ENCODE measurements at places on chromosomes 6 and 20.

DNA sequence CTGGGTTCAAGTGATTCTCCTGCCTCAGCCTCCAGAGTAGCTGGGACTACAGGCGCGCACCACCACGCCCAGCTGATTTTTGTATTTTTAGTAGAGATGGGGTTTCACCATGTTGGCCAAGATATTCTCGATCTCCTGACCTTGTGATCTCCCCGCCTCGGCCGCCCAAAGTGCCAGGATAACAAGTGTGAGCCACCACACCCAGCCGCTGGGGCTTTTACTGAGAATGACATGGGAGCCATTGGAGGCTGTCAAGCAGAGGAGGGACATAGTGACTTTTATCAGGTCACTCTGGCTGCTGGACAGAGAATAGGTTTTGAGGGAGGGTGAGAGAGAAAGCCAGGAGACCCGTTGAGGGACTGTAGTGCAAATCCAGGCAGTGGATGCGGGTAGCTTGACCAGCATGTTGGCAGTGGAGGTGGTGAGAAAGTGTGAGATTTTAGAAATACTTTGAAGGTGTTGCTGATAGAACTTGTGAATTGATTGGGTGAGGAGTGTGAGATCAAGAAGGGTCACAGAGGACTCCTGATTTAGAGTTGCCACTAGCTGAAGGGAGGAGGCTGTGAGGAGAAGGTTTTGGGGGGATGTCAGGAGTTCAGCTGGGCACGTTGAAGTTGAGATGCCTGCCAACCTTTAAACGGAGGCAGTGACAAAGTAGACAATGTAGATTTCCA lies 14.7 kb downstream of the ZNF341 start:
- no peak overlapping the region for H3K4me3 ChIP-seq
- no peaks in the 10 kb centered on the region for H3K27me3 ChIP-seq
- no peaks in the 10 kb centered on the region for H3K4me1 ChIP-seq

DNA sequence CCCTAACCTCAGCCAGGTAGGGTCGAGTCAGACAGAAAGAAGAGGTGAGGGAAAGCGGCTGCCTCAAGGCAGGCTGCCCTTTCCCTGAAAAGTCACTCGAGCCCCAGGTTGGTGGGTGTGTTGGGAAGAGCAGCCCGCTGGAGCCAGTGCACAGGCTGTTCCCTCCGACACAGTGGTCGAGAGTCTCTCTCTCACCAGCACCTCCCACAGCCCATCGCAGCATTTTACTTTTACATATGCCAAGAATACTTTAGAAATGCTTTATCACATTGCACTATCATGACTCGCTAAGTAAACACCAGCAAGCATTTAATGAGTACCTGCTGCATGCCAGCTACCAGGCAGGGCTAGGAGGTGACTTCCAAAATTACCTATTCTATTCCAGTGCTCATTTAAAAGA lies 1.7 kb downstream of the PRPH2 start:
- no peak overlapping the region for H3K27ac ChIP-seq
- H3K4me3 ChIP-seq, result no peak overlapping the region
- no peaks in the 10 kb centered on the region for H3K27me3 ChIP-seq
- H3K4me1 ChIP-seq, result peaks cover under 1% of the 10 kb centered on the region
- DNase-seq, result no peak

GRCh38 chr20:4674672-4675071 lies 47.0 kb upstream of the PRND start:
- no peak for DNase-seq
- no peaks in the 10 kb centered on the region for H3K4me1 ChIP-seq
- H3K27me3 ChIP-seq, result no peaks in the 10 kb centered on the region
- H3K4me3 ChIP-seq, result no peak overlapping the region
- no peak overlapping the region for H3K27ac ChIP-seq
- H3K36me3 ChIP-seq, result no peaks in the 10 kb centered on the region

- H3K36me3 ChIP-seq, result no peaks in the 10 kb centered on the region
- H3K27ac ChIP-seq, result no peak overlapping the region
- no peaks in the 10 kb centered on the region for H3K4me1 ChIP-seq
These were observed 474.1 kb upstream of the BTBD3 start for GRCh38 chr20:11443382-11444119.

DNA sequence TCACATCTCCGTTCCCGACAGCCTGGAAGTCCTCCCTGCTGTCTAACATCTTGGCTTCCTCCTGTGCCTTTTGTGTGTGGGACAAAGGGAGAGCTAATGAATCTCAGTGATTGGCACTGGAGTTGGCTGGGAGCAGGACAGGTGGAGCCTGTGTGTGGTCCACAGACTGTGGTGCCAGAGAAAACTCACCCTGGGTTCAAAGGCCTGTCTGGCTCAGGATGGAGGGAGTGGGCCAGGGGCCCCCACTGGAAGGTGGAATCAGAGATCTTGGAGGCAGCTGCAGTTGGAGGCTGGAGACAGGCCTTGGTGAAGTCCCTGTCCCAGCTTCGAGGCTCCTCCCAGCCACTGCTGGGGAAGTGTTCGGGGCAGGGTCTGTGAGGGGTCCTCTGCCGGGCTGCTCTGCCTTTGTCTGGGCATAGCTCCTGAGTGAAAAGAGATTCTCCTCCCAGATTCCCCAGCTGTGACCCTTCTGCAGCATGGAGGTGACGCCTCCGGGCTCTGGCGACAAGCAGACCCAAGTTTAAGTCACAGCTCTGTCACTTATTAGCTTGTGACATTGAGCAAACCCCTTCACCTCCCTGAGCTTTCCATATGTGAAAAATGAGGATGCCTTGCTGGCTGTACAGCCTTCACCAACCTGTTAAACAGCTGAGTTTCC lies 13.9 kb upstream of the ITPR3 start:
- H3K4me3 ChIP-seq, result no peak overlapping the region
- H3K36me3 ChIP-seq, result no peaks in the 10 kb centered on the region
- no peaks in the 10 kb centered on the region for H3K27me3 ChIP-seq
- DNase-seq, result no peak

GRCh38 chr6:48628316-48628715 lies 517.3 kb upstream of the PTCHD4 start:
- no peaks in the 10 kb centered on the region for H3K4me1 ChIP-seq
- DNase-seq, result no peak
- H3K27me3 ChIP-seq, result no peaks in the 10 kb centered on the region
- H3K4me3 ChIP-seq, result no peak overlapping the region
- H3K36me3 ChIP-seq, result no peaks in the 10 kb centered on the region

GRCh38 chr6:72933233-72933632 lies 292.1 kb downstream of the KHDC1L start:
- no peaks in the 10 kb centered on the region for H3K27me3 ChIP-seq
- H3K4me1 ChIP-seq, result no peaks in the 10 kb centered on the region
- no peak for DNase-seq
- no peak overlapping the region for H3K27ac ChIP-seq
- H3K36me3 ChIP-seq, result no peaks in the 10 kb centered on the region

- no peaks in the 10 kb centered on the region for H3K27me3 ChIP-seq
- H3K36me3 ChIP-seq, result no peaks in the 10 kb centered on the region
- no peak for DNase-seq
- no peak overlapping the region for H3K27ac ChIP-seq
These were observed 454.9 kb upstream of the JAG1 start for GRCh38 chr20:11128721-11129120.

DNA sequence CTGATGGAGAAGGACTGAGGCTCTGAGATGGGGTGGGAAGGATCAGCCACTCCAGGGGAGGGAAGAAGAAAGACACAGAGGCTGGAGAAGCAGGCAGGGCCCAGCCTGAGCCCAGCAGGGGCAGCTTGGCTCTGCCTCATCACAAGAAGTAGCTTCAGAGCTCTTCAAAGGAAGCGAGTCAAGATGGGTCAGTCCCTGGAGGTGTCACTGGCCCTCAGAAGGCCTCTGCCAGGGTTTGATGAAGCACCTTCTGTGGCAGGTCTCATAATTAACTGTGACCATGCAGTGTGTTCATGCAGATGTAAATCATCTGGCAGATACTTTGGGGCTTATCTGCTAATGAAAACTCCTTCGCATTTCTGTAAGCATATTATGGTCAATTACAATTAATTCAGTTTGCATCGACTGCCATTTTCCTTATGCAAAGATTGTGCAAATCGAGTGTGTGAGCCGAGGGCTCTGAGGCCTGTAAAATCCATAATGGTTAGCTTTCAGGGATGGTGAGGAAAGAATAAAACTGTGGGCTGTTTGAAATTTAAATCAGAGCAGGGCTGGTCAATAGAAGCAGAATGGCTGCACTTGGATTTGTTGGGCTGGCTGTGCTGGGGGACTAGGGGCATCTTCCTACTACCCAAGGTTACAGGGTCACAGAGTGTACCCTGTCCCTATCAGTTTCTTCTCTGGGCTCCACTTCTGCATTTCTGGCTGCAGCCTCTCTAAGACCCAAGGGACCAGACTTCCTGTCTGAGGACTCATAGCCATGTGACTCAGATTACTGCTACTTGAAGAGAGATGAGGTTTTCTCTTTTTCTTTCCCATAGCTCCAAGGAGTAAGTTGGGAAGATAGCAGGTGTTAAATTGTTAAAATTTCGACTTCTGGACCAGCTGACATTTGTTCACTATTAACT lies 376.6 kb downstream of the DHX35 start:
- H3K4me1 ChIP-seq, result no peaks in the 10 kb centered on the region
- H3K27me3 ChIP-seq, result no peaks in the 10 kb centered on the region
- no peaks in the 10 kb centered on the region for H3K36me3 ChIP-seq
- H3K4me3 ChIP-seq, result no peak overlapping the region

GRCh38 chr6:21987501-21987957 lies 309.3 kb downstream of the PRL start:
- H3K36me3 ChIP-seq, result no peaks in the 10 kb centered on the region
- H3K4me3 ChIP-seq, result no peak overlapping the region
- no peak for DNase-seq
- no peaks in the 10 kb centered on the region for H3K27me3 ChIP-seq
- peak overlapping the region; percentile 3 for H3K27ac ChIP-seq
- no peaks in the 10 kb centered on the region for H3K4me1 ChIP-seq

DNA sequence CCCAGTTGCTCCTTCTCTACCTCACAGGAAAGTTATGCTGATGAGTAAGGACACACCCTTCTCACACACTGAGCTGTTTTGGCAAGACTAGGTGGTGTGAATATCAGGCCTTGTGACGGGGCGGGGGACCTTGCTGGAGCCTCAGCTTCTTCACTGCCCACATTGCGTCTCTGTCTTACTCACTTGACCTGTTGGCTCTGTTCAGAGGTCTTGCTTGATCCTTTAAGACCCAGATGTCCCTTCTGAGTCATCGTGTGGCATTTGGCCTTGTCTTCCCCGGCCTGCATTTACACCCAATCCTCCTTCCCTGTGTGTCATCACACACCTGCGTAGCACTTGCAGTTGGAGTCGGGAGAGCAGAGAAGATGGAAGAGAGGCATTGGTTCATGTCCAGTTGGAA lies 8.3 kb upstream of the PRND start:
- no peaks in the 10 kb centered on the region for H3K36me3 ChIP-seq
- H3K27me3 ChIP-seq, result no peaks in the 10 kb centered on the region
- H3K4me1 ChIP-seq, result no peaks in the 10 kb centered on the region
- no peak overlapping the region for H3K4me3 ChIP-seq

DNA sequence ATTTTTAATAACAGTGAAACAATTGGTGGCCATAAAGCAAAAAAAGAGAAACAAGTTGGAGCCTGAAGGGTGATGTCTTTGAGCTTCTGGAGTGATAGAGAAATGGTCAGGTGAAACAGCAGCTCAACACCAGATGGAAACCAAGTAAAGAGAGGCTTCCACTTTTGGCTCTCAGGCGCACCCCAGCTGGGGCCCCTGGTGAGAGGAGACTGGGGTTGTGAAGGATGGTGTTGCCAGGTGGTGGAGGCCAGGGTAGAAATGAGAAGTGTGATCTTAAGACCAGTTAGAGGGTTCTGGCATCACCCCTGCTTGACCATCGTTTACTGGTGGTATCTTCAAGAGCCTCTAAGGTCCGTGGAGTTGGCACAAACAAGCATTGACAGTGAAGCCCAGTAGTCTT lies 126.0 kb upstream of the AKIRIN2 start:
- no peaks in the 10 kb centered on the region for H3K36me3 ChIP-seq
- H3K4me1 ChIP-seq, result peaks cover 6% of the 10 kb centered on the region
- H3K27ac ChIP-seq, result no peak overlapping the region
- H3K4me3 ChIP-seq, result no peak overlapping the region
- DNase-seq, result no peak

DNA sequence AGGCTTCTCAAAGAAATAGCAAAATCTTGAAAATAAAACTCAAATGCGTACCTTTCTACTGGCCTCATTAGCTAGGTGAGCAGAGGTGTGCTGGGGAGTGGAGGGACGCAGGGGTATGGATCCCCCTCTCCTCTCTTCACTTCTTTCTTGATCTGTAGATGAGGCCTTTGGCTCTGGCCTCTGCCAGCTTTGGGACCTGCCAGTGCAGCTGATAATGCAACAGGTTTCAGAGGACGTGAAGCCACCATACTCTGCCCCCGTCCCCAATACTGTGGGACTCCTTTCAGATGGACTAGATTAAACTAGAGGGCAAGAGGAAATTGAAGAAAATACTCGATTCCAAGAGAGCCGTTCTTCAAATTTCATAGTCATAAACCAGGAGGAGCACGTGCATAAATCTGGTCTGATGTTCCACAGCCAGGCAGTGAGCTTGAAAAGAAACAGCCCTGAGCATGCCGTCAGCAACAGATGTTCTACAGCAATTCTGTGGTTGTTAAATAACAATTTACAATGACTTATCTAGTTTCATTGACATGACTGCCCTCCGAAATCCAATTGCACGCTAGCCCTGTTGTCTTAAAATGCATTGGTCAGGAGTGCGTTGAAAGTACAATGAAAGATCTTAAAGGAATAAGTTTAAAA lies 245.3 kb upstream of the FOXQ1 start:
- no peak for DNase-seq
- H3K27me3 ChIP-seq, result peaks cover 3% of the 10 kb centered on the region
- no peak overlapping the region for H3K4me3 ChIP-seq

DNA sequence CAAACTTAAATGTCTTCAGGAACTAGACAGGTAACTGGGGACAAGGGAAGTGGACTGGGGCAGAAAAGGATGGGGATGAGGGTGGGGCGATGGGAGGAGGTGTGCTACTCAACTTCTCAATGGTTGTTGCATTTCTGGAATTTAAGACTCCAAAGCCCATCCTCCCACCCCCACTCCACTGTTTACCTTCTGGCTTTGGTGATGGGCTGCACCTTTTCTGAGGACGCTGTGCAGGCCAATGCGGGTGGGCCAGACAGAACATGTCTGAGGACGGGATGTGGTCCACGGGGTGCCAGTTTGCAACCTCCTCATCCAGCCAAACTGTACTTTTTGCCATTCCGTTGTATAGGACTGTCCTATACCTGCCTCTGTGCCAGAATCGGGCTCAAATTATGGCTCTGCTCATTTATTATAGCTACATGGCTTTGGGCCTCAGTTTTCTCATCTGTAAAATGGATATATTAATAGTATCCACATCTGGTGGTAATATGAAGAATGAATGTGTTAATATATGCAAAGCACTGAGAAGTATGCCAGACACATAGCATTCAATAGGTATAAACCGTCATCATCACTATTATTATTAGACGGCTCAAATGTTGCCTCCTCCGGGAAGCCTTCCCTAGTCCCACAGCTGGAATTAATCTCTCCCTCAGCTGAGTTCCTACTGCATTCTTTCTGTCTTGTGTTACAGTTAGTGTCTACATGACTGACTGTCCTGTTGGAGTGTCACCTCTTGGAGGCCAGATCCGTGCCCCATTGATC lies 31.0 kb upstream of the VEGFA start:
- H3K4me3 ChIP-seq, result no peak overlapping the region
- no peak for DNase-seq
- H3K27me3 ChIP-seq, result no peaks in the 10 kb centered on the region
- H3K36me3 ChIP-seq, result no peaks in the 10 kb centered on the region
- no peak overlapping the region for H3K27ac ChIP-seq

- H3K4me3 ChIP-seq, result no peak overlapping the region
- no peak overlapping the region for H3K27ac ChIP-seq
- no peaks in the 10 kb centered on the region for H3K4me1 ChIP-seq
- DNase-seq, result no peak
- no peaks in the 10 kb centered on the region for H3K27me3 ChIP-seq
- H3K36me3 ChIP-seq, result no peaks in the 10 kb centered on the region
These were observed 90.9 kb upstream of the SOX4 start for GRCh38 chr6:21502682-21503081.

GRCh38 chr20:50563133-50563944 lies 53.2 kb downstream of the PTPN1 start:
- no peak overlapping the region for H3K4me3 ChIP-seq
- H3K36me3 ChIP-seq, result peaks cover 47% of the 10 kb centered on the region
- DNase-seq, result no peak
- no peaks in the 10 kb centered on the region for H3K27me3 ChIP-seq
